ENCODE measurements at places on chromosomes 7 and 10. TPM values are rescaled to one million over a fixed set of nuclear protein-coding genes. Genes with fewer than 3 reads are reported as not detected.

DNA sequence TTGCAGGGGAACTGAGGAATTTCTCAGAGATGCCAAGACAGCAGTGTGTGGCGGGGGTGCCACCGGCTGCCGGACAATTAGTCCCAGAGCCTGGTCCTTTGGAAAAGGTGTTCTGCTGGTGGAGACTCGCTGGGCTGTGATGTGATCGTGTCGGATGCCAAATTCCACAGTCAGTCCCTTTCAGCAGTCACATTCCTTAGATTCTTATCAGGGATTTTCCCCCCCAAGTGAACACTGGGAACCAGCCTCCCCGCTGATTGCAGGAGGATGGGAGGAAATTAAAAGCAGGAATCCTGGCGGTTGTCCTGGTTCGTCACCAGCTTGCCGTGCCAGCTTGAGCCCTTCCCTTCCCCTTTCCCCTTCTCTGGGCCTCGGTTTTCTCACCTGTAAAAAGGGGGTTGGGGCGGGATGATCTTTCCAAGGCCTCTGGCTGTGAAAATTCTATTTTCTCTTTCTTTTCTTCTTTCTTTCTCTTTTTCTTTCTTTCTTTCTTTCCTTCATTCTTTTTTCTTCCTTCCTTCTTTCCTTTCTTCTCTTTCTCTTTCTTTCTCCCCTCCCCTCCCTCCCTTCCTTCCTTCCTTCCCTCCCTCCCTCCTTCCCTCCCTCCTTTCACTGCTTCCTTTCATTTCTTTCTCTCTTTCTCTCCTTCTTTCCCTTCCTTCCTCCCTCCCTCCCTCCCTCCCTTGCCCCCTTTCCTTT lies 39.6 kb downstream of the COL26A1 start:
- DNase-seq, result peak; percentile 66

- DNase-seq, result no peak
Measured at GRCh38 chr10:67224553-67224952, 298.7 kb downstream of the LRRTM3 start.

- DNase-seq, result no peak
Measured at GRCh38 chr10:84265418-84265817, 20.6 kb downstream of the RGR start.

GRCh38 chr7:130793855-130794618 lies 60.0 kb upstream of the KLF14 start:
- no peak for DNase-seq

- DNase-seq, result no peak
Measured at GRCh38 chr7:152643979-152644559, 31.9 kb downstream of the XRCC2 start.

DNA sequence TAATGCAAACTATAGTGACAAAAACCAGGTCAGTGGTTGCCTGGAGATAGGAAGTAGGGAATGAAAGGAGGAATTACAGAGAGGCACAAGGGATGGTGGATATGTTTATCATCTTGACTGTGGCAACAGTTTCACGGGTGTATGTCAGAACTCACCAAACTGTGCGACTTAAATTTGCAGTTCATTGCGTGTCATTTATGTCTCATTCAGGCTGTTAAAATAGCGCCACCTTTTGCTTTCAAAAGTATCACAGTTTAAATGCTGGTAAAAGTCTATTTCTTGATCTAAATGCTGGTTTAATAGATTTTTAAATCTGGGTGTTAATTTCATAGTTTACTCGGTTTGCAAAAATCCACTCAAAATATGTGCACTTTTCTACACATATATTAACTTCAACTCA lies 51.0 kb downstream of the PTTG1IP2 start:
- no peak for DNase-seq

NKX1-2 gene
- polyA plus RNA-seq, result not detected

GRCh38 chr10:75941223-75941801 lies 509.9 kb downstream of the LRMDA start:
- DNase-seq, result no peak

- DNase-seq, result no peak
Measured at GRCh38 chr7:55365205-55365674, at the start of gene LANCL2. Gene LANCL2 (plus strand): TSS chr7:55365337. CDS start chr7:55366026, 689 bp downstream.

DNA sequence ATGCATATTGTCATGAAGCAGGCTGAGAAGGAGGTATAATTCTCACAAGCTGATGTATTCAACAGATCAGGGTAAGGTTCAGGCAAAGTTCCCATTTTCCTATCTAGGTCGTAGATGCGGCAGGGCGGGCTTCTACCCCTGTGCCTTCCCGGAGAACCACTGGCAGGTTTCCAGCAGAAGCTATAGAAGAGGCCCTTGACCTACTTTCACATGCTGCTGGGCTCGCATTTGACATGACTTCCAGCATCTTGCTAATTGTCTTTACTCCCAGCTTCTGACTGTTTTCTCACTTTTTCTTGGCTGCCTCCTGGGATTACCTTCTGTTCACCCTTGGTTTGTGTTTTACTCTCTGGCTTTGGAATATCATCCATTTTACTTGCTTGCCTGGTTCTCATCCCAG lies 32.6 kb upstream of the ORC5 start:
- DNase-seq, result no peak
